Activated CD4-positive, alpha-beta T cell treated with anti-CD3 and anti-CD28 coated beads for 24 hours (primary cell): ENCODE measurements at places on chromosomes 7 and 10.

- no peak for DNase-seq
Measured at GRCh38 chr10:95536017-95536416, 25.2 kb downstream of the SORBS1 start.

- DNase-seq = no peak
Measured at GRCh38 chr7:122833888-122834570, 52.2 kb downstream of the CADPS2 start.

DNA sequence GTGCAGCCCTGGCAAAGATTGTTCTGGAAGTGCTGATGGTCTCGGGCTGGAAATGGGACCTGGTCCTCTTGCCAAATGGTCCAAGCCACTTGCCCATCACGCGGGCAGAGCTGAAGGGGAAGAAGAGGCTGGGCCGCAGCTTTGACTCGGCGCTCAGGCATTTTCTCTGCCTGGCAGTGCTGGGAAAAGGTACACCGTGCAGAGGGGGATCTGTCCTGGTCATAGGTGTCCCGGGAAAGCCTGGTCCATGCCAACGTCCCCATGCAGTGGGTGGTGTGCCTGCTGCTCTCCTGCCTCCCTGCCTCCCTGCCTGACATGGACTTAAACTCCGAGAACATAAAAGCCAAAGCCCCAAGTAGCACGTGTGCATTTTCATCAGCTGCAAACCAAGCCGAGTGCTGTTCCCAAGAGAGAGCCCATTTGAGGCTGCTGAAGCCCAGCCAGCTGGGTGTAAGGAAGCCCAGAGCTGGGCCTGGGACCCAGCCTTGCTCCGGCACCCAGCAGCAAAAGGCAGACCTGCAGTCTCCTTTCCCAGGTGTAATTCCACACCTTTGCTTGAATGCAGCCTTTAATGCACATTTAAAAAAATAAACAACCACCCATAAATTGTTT is 72.7 kb downstream of the TCERG1L start:
- DNase-seq = no peak

- no peak for DNase-seq
Measured at GRCh38 chr7:86479144-86479543, 164.6 kb upstream of the GRM3 start.

- no peak for DNase-seq
Measured at GRCh38 chr10:60446851-60447250, 57.2 kb upstream of the ANK3 start.

DNA sequence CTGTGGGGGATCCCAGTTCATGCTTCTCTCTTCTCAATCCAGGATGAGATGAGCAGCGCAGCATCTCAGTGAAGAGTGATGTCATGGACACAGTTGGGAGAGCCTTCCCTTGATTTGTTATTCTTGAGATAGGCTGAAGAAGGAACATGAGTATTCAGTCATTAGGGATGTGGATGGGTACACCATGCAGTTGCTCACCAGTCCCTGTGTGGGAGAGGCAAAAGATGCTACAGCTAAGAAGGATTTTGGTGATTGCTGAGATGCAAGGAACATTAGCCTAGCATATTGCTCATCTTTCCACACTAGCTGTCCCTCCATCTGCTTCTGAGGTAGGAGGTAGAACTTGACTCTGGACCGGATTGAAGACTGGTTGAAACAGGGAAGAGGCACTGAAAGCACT is 179.6 kb downstream of the GALNT17 start:
- no peak for DNase-seq

DNA sequence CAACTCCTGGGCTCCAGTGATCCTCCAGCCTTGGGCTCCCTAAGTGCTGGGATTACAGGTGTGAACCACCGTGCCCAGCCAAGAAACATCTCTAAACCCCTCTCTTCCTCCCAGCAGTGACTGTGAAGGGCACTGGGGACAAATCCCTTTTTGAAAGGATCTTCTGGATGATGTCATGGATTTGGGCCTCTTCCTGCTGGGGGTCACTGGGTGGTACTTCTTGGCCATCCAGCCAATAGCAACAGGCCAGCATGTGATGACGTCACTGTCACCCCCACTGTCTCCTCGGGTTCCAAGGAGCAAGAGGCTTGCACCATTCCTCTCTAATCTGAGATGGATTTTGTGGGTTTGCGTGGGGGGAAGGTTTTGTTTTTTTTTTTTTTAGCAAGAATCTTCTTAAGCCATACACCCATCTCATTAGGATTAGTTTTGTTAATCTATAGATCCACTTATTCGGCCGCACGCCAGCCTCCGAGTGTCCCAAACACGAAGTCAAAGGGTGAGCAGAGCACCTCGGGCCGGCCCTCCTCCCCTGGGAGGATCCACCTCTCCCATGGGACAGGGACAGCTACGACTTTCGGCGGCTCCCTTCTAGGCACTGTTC is 29.4 kb upstream of the TNRC18 start:
- DNase-seq = no peak

- no peak for DNase-seq
Measured at GRCh38 chr7:111832174-111832573, 269.9 kb upstream of the IMMP2L start.

GRCh38 chr7:27535795-27536194 is 126.9 kb downstream of the HIBADH start:
- DNase-seq = no peak

GRCh38 chr10:12416344-12417050 is 67.2 kb downstream of the CAMK1D start:
- no peak for DNase-seq
